ENCODE measurements at places on chromosomes 16 and 17. TPM values are rescaled to one million over a fixed set of nuclear protein-coding genes. Genes with fewer than 3 reads are reported as not detected.

The LRRC75A gene
- total RNA-seq: not detected

The GAS2L2 gene
- not detected for total RNA-seq

The SDK2 gene
- total RNA-seq: 0.33 TPM

The MYH13 gene
- 0.03 TPM for total RNA-seq

The STH gene
- total RNA-seq: not detected

The CRYBA1 gene
- total RNA-seq: not detected

The COX6A2 gene
- total RNA-seq: not detected

The HIC1 gene
- 0.89 TPM for total RNA-seq

The PPP1R1B gene
- not detected for total RNA-seq

The SLC47A2 gene
- 24.8 TPM for total RNA-seq
